ENCODE measurements at places on chromosomes 7 and 10.

DNA sequence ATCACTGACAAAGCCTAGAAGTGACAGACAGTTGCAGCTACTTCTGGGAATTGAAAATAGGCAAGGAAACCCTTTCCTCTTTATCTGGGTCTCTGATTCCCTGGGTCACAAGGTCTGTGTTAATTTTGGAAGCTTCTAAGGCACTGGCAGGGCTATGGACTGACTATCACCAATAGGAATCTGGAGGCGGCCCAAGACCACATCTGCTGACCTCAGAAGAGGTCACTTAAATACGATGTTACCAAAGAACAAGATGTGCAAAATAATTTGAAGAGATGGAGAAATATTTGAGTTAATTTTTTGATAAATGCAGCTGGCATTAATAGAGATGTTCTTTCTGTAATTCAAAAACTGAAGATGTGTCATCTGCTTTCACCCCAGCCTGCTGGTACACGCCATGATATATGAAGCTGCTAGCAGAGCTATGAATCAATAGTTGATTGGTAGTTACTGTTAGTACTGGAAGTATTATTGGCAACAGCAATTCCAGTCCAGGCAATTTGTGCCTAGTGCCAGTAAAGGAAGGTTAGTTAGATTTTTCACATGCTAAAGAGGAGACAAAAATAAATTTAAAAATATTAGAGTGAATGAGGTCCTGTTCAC lies 5.5 kb upstream of the STEAP4 start:
- no peak for DNase-seq

DNA sequence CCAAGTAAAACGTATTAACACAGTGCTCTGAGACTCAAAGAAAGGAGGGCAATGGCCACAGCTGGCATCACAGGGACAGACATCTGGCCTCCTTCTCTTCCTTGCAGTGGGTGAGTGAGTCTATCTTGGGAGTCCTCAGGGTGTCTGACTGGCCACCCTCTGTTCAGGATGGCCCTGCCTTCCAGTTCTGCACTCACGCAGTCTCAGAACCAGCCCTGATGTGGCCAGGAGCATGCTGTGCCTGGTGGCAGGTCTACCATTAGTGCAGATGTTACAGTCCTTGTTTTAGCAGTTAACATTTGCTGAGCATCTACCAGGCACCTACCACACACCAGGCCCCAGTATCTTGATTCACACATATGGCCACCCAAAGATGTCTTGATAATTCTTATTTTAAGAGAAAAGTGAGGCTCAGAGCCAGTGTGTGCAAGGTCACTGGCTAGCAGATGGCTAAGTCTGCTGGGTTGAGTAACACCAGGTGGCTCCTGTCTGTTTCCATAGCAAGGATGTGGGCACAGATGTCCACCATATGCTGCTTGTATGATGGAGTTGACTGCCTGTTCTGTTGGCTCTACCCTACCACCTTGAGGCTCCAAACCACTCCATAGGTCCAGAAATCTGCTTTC lies 23.2 kb upstream of the ARHGAP22 start:
- DNase-seq, result no peak

DNA sequence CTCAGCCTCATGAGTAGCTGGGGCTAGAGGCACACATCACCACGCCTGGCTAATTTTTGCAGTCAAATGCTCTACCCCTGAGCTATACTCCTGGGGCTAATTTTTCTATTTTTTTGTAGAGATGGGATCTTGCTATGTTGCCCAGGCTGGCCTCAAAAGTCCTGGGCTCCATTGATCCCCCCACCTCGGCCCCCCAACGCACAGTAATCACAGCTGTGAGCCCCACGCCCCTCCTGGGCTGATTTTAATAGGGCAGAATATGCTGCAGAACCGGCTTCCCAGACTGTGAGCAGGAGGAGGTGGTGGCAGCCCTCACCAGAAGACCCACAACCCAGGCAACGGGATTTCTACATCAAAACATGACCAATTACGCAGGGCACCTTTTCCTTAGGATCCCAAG lies 15.2 kb downstream of the BRAT1 start:
- no peak for DNase-seq

- no peak for DNase-seq
These were observed 1338.7 kb downstream of the REEP3 start for GRCh38 chr10:64859911-64860310.

DNA sequence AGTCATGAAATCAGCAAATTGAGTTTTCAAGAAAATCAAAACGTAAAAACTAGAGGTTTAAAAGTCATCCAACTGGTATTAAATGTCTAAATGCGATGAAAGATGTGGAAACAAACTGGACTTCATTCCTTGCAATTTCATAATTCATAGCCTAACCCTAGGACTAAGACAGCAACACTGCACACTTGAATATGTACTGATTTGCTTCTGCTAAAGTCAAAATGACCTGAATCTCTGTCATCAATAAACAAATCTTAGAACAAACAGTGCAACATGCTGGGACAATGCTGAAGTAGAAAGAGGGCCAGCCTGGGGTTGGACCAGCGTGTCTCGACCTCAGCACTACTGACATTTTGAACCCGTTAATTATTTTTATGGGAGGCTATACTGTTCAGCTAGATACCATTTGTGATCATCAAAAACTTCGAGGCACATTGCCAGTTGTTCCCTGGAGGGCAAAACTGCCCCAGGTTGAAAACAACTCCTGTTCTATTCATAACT lies 47.1 kb downstream of the MYOF start:
- DNase-seq, result no peak

DNA sequence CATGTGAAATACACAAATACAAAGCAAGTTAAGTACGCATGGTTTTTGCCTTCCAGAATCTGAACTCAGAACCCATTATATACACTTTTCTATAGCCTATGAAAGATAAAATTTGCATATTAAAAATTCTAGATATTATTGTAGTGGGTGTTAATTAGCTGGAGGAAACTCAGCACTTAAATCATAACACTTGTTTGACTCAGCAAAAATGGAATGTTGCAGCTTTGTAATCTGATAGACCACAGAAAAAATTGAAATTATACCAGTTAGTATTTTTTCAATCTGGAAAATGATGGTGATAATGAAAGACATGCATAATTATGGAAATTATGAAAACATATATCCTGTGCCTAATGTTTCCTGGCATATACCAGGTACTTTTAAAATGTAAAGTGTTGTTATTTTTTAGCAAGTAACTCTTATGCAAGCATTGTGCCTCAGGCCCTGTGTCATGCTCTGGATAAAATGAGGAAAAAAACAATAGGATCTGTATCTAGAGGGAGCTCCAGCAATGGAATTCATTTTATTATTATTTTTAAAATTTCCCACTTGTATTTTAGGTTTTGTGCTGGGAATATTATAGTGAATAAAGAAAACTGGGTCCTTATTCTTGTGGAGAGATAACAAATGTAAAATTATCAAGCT lies 490.4 kb upstream of the SEMA3A start:
- DNase-seq, result no peak

GRCh38 chr7:43314379-43315158 lies 202.1 kb downstream of the HECW1 start:
- DNase-seq, result peak; percentile 17

GRCh38 chr10:84965468-84965867 lies 637.1 kb downstream of the CCSER2 start:
- DNase-seq, result no peak

GRCh38 chr7:41627645-41628298 lies 75.1 kb downstream of the INHBA start:
- no peak for DNase-seq

GRCh38 chr7:3260401-3260715 lies 40.7 kb upstream of the SDK1 start:
- DNase-seq, result no peak

GRCh38 chr10:96370584-96371157 lies 11.9 kb upstream of the OPALIN start:
- DNase-seq, result no peak

GRCh38 chr7:130667593-130668257 lies 823 bp downstream of the COPG2 start:
- DNase-seq, result no peak

GRCh38 chr7:133303931-133304330 lies 51.1 kb downstream of the EXOC4 start:
- DNase-seq, result no peak

GRCh38 chr10:132890301-132890700 lies 52.1 kb downstream of the CFAP46 start:
- DNase-seq, result no peak

GRCh38 chr7:131105799-131106680 lies 221.6 kb upstream of the MKLN1 start:
- DNase-seq, result peak; percentile 75

GRCh38 chr7:79319369-79319768 lies 134.1 kb downstream of the MAGI2 start:
- DNase-seq, result no peak

GRCh38 chr7:87564296-87564963 lies 36.3 kb downstream of the ABCB1 start:
- no peak for DNase-seq

GRCh38 chr7:26363465-26363864 lies 71.8 kb downstream of the SNX10 start:
- DNase-seq, result no peak

GRCh38 chr10:81081887-81082620 lies 544.4 kb downstream of the SH2D4B start:
- DNase-seq, result no peak

DNA sequence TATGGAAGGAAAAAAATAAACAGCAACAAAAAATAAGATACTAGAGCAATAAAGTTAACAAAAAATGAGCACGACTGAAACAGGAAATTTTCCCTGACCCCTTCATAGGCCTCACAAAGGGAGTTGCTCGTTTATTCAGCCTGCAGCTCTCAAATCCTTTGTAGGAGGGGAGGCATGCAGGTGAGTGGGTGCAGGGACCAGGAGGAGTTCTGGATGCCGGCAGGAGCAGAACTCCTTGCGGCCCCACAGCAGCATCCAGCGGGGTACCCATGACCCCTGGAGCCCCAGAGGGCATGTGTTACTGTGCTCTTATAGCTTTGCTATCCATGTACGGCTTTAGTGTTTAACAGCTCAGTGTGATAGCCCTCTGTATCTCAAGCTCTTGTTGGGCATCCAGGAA lies 5.8 kb downstream of the TAS2R39 start:
- DNase-seq, result no peak

DNA sequence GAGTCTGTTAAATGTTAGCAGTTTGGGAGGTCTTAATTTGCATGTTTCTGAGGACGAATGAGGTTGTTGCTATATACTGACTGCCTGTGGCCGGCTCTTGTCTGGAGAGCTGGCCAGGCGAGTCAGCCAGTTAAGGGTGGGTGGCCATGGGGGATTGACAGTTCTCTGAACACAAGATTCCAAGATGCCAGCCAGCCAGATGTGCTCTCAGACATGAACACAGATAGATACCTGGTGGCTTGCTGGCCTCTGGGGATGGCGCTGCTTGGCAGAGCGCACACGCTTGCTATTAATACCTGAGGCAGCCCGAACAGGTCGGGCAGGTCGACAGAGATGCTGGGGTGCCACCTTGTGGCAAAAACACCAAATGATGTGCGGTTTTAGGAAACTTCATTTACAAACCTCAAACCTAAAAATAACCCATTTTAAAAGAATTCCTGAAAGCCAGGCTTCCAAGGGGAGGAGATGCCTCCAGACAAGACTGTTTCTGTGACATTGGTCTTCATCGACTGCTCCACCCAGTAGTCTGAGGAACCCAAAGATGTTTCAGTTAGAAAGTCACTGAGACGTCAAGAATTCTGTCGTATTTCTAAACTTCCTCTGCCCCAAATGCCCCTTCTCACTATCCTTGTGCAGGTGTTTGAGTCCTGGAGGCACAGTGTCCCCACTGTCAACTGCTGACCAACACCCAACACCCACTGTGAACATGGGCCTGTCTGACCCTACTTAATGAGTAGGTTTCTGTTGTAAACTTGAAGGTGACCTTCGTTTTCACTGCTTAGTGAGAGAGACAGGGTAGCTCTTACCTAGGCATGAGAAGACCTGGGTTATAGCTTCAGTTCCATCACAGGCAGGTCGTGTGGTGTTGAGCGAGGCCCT lies 123.4 kb downstream of the NT5C2 start:
- peak; percentile 53 for DNase-seq

- peak; percentile 10 for DNase-seq
These were observed 51.1 kb upstream of the IL6 start for GRCh38 chr7:22675917-22676343.

DNA sequence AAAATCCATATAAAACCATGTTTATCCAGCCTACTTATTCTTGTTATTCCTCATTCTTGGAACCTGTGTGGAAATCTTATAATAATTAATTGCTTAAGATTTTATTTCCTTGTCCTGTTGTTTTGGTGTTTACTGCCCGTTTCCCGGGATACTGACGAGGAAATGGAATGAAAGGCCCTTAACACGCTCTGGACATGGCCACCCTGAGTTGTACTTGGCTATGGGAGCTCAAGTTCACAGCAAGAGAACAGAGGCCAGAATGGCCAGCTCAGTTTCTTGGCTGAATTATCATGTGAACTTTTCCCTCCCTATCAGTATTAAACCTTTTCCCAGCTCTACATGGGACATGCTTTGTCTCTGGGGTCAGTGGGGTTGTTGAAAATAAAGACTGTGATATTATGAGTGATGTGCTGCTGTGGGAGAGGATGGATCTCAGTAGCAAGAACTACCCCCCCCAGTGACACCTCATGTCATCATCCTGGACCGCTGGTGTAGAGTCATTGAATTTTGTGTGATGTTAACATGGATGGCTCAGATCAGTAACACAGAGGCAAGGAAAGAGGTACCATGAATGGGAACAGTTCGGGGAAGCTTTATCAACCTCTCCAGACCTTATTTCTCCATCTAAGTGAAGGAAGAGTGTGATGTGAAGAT lies 87.0 kb upstream of the IGFBP3 start:
- no peak for DNase-seq

DNA sequence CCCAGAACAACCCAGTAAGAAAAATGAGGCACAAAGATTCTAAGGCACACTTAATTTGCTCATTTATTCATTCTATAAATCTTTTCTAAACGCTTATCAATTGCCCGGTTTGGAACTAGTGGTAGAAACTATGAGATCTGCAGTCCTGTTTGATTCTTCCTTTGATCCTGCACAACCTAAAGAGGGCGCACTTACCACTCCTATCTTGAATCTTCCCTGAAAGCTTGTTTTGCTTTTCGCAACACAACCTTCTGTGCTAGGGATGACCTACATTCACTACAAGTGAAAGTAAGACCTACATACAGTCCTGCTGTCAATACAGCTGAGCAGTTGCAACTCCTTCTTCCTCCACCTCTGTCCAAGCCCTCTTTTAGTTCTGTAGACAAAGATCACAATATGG lies 12.6 kb upstream of the ARL4A start:
- peak; percentile 25 for DNase-seq

- no peak for DNase-seq
These were observed 69.1 kb upstream of the PTER start for GRCh38 chr10:16367621-16368292.
